Activated naive CD4-positive, alpha-beta T cell treated with anti-CD3 and anti-CD28 coated beads, Interleukin-2, amount 50 U/mL, for 16 hours (primary cell): ENCODE measurements at places on chromosomes 16 and 17.

- no peak for DNase-seq
Observed at GRCh38 chr16:54933281-54934011, 2.8 kb downstream of the IRX5 start.

- DNase-seq, result peak; percentile 10
Observed at GRCh38 chr16:89105599-89106151, 12.0 kb downstream of the ACSF3 start.

- DNase-seq, result no peak
Observed at GRCh38 chr17:10192461-10192860, 5.9 kb downstream of the GAS7 start.

DNA sequence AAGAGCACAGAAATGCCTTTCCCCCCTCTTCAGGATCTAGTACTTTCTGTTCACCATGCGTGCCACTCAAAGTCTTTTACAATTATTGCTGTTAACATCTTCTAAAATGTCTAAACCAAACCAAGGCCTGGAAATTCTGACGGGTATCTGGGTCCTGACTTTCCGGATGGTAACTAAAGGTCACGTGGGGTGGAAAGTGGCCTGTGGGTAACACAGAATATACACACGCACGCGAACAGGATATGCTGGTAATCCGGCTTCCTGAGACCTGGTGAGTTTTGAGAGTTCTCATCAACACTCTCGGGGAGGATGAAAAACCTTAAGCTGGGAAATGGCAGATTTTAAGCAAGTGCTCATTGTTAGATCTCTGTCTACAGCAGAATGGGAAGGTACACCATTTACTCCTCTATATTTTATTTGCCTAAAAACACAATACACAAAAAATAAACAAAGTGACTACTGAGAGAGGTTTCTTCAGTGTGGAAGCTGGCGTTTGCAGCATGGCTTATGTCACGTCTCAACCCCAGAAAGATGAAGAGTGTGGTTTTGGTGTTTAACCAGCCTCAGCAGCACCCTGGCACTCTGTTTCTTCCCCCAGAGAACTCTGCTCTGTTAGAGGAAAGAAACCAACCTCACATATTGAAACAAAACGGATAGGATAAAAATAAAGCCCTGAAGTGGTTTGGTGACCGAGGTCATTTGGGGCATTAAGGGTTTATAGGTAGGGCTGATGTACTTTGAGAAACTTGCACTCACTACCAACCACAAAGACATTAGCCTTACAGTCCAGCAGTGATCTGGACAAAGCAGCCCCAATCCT is 37.3 kb downstream of the SMG6 start:
- peak; percentile 82 for DNase-seq

- DNase-seq, result no peak
Observed at GRCh38 chr16:85051067-85051581, 23.5 kb downstream of the KIAA0513 start.

DNA sequence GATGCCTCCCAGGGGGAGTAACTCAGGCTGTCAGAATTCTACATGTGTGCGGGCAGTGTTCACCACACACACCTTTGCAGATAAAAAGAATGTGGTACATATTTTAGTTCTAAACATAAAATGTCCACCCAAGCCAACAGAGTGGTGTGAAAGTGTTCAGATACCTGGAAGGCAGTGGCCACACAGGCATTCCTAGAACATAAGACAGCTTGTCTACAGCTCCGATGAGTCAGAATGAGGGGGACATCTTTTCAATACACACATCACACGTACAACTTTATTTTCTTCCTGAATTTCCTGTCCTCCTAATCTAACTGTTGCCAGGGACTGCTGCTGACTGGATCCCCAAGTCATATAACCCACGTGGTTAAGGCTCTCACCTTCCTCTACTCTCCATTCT is 142.3 kb downstream of the ZFHX3 start:
- no peak for DNase-seq

GRCh38 chr16:3182608-3183444 is 5.2 kb upstream of the OR1F1 start:
- peak; percentile 45 for DNase-seq

DNA sequence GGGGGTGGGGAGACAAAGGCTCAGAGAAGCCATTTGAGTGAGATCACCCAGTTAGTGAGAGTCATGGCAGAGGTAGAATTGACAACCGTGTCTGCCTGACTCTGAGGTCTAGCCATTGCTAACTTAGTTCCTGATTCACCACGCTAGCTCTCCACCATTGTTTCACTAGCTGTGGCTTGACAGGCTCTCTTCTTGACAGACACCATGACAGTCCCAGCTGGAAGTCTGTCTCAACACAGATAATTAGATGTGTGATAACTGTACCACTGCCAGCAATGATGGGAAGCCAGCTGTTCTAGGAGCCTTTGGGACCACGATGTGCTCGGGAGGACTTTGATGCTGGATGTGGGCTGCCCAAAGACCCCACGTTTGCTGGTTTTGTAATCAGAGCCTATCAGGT is 170.5 kb upstream of the CACNG3 start:
- DNase-seq, result no peak

- no peak for DNase-seq
Observed at GRCh38 chr17:30554839-30555751, 77.9 kb downstream of the GOSR1 start.

DNA sequence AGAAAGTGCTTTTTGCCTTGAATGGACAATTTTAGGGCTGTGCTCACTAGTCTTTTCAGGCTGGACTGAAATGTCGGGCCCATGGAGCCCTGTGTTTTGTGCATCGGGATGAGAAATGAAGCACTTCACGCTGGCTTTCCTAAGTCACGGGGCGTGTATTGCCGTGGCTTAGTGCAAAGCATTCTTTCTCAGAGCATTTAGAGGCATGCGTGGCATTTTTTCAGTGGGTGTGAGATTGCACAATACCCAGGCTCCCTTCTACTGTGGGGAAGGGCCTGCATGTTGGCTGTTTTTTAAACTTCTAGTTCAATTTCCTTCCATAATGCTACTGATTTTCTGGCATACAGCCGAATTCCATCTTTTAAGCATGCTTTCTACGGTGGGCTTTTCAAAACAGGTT is 12.6 kb upstream of the POLR3E start:
- DNase-seq, result no peak

DNA sequence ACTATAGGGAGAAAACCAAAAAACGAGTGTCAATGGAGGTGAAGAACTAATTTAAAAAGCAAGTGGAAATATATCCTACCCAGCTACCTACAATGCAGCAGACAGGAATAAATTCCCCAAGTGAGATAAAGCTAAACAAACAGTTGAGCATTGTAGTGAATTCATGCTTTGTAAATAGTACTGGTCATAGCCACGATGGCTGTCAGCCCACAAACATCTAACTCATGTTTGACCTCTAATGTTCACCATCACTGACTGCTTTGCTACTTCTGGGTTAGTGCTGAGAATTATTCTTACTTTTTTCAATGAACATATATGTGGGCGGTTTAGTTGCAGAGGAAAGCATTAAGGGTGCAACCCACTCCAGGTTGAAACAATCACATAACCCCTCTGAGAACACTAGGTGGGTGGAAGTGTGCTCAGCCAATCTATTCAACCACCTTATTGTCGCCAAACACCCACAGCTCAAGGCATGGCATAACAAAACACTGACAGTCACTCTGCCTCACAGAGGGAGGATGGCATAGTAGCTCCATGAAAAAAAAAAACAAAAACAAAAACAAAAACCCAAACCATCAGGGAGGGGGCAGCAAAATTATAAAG is 264.1 kb downstream of the ZFHX3 start:
- no peak for DNase-seq

DNA sequence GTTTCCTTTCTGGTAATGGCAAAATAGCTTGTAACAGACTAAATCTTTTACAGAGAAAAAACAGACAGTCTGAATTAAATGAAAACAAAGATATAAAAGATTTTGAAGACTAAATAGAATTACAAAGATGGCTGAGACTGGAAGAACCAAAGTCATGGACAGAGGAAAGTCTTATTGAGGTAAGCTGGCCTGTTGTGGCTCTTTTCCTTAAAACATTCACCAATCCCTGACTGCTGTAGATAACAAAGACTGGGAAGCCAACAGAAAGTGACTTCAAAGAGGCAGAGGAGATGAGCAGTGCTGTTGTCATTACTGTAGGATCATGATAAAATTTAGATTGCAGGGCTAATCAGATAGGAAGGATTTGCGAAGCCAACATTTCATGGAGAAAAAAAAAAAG is 517.0 kb downstream of the KIF2B start:
- DNase-seq, result no peak

GRCh38 chr16:4743226-4743878 is 9.0 kb downstream of the DNAAF8 start:
- DNase-seq, result no peak

DNA sequence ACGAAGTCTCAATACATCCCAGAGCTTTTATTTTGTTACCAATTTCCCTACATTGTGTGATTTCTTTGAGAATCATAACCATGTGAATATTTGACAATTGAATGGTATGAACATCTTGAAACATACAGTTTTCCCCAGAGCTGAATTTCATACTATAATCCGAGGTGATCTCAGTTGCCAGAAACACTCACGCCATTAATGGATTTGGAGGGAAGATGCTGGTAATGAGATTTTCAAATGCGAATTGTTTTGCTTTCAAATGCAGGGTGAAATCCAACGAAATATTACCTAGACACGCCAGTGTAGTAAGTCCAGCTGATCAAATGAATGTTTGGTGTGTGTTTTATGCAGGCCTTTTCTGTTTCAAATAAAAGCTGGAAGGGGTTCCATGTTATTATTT is 277.8 kb upstream of the CDH5 start:
- DNase-seq, result no peak
